ENCODE measurements at places on chromosomes 16 and 17.
A peak's percentile ranks its signal among the peaks of the same experiment; 100 is the strongest.

DNA sequence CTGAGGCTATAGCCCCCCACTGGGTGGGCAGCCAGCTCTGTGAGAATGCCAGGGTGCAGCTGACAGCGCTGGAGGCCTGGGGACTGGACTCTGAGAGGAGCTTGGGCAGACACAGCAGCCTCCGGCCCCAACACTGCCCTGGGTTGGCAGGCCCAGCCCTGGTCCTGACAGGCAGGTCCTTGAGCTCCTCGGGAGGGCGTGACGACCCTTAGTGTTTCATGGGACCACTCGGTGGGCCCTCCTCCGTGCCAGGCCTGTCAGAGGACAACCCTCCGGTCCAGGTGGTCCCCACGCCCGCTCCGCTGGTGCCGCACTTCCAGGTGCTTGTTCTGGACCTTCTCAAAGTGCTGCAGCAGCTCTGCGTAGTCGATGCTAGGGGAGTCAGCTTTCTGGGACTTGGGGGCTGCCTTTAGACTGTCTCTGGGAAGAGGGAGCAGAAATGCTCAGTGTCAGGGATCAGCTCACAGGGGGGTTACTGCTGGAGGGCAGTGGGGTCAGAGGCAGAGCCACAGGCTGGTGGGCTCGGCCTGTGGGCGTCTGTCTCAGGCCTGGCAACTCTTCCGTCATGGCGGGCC lies 1.9 kb upstream of the MTSS2 start:
- DNase-seq = no peak

- DNase-seq = no peak
These were observed 33.6 kb downstream of the ELAC2 start for GRCh38 chr17:12983991-12984884.

DNA sequence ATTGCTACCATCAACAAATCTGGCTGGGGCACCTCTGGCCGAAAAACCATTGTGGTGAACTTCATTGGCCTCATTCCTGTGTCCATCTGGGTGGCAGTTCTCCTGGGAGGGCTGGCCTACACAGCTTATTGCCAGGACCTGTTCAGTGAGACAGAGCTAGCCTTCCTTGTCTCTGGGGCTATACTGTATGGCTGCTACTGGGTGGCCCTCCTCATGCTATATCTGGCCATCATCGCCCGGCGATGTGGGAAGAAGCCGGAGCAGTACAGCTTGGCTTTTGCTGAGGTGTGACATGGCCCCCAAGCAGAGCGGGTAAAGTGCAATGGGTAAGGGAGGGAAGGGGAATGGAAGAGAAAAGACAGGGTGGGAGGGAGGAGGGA lies 9.5 kb downstream of the HAS3 start:
- no peak for DNase-seq

GRCh38 chr17:79231766-79232287 lies 157.2 kb downstream of the ENGASE start:
- no peak for DNase-seq

DNA sequence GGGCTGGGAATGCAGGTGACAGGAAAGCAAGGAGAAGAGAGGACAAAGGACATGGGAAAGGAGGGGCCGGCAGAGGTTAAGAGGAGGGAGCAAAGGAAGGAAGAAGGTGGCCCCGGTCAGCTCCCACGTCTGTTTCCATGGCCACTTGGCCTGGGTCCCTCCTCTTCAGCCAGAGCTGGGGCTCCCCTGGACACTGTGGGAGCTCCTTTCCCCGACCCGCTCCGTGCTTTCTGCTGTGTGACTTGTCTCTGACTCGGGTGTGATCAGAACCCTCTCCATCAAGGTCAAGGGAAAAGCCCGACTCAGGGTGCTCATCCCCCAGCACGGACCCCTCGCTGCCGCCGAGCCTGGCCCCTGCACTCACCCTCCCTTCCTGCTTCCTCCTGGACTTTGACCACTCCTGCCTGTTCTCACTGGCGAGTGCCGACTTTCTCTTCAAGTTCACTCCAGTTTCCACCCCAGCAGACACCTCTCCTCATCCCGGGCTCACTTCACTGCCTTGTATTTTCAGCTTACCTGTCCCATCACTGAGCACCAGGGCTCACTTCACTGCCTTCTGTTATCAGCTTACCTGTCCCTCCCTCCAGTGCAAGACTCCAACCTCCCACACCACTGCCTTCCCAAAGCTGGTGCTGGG lies 61.2 kb downstream of the MEAK7 start:
- DNase-seq = no peak

- DNase-seq = no peak
These were observed 53.7 kb upstream of the LGALS9 start for GRCh38 chr17:27577121-27577761.

DNA sequence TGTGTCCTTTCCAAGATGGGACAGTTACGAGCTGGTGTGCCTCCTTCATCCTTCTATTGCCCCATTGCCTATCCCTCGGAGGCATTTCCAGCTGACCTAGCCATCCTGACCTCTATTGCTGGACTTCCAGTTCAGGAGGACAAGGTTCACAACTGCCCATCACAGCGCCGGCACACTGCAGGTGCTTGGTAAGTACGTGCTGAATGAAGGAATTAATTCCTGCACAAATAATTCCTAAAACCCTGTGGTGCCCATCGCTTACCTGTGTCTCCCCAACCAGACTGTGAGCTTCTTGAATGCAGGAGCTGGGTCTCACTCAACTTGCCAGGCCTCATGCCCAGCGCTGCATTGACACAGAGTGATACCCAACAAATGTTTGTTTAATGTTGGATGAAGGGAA lies 13.0 kb downstream of the ALOX15B start:
- no peak for DNase-seq

GRCh38 chr17:16398270-16399267 lies 16.8 kb upstream of the TRPV2 start:
- DNase-seq = no peak

- DNase-seq = no peak
These were observed 21.2 kb downstream of the SMG6 start for GRCh38 chr17:2282297-2282873.

DNA sequence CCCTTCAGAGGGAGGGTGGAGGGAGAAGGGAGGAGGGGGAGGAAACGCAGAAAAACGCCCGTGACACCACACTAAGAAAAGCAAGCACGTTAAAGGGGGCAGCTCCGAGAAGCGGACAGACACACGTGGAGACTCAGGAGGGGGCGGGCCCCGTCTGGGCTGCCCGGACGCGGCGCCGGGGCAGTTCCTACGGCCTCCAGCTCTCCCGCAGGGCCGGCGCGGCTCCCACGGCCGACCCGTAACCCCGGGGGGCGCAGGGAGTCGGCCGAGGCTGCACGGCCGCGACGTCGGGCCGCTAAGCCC lies 362 bp downstream of the KLHDC4 start:
- DNase-seq = peak; percentile 71

Measured in stimulated activated CD8-positive, alpha-beta memory T cell treated with anti-CD3 and anti-CD28 coated beads, Interleukin-7, amount 100 ng/mL, for 4 hours (primary cell).